NCI-H446 (cell line): ENCODE measurements at places on chromosomes 2 and 18.

DNA sequence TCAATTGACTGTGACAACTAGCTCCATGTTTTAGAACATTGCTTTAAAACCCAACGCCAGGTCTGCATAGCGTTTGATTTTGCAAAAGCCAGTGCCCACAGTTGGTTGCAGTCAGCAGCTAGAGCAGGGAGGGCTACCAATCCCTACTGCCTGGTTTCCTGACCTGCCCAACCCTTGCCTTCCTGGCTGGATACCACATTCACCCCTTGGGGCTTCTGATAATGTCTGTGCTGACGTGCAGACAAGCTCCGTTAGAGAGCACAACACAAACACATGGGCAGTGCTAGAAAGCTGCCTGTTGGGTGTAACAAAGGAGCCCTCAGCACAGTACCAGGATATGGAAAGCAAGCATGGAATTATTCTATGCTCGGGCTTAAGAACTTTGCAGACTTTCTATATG lies 71.4 kb upstream of the THSD7B start:
- DNase-seq: no peak

DNA sequence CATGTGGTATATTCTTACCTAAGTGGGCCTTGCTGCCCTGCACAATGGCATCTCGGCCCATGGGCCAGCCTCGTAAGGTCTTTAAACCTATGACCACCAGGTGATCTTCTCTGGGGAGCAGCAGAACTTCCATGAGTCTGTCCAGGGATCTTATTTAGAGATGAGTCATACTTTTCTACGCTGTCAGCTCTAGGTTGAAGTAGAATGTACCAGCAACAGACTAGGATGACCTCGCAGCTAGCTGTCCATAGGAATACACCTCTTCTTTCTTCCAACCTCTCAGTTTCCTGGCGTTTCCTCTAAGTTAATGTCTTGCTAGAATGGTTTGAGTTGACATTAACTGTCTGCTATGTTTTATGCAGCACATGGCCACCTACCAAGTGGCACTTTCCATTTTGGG lies 15.6 kb upstream of the CXCR4 start:
- no peak for DNase-seq

DNA sequence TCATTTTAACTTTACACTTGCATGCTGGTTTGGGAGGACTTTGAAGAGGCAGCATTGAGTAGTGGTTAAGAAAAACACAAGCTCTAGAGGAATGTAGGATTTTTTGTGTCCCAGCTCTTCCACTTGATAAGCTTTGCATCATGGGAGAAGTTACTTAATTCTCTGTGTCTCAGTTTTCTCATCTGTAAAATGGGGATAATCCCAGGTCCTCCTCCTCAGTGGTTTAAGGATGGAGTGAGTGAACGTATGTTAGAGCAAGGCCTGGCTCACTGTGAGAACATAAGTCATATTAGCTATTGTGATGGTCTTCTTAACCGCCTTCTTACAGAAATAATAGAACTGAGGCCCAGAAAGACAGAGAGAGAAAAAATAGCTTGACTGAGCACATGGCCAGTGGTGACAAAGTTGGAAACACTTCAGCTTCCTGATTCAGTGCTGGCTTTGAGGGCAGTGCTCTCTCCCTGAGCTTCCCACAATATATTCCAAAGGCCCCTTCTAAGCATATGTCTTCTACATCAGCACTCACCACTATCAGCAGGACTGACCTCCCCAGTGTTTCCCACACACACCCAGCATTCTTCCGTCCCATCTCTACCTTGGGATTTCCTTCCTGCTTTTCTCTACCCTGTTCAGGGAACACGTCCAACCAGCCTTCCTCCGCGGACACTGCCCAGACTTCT lies 214.9 kb upstream of the TNP1 start:
- no peak for DNase-seq

GRCh38 chr2:226234187-226234586 lies 565.4 kb downstream of the IRS1 start:
- no peak for DNase-seq

- DNase-seq: no peak
Measured at GRCh38 chr2:174076040-174076439, 110.9 kb upstream of the SP3 start.

DNA sequence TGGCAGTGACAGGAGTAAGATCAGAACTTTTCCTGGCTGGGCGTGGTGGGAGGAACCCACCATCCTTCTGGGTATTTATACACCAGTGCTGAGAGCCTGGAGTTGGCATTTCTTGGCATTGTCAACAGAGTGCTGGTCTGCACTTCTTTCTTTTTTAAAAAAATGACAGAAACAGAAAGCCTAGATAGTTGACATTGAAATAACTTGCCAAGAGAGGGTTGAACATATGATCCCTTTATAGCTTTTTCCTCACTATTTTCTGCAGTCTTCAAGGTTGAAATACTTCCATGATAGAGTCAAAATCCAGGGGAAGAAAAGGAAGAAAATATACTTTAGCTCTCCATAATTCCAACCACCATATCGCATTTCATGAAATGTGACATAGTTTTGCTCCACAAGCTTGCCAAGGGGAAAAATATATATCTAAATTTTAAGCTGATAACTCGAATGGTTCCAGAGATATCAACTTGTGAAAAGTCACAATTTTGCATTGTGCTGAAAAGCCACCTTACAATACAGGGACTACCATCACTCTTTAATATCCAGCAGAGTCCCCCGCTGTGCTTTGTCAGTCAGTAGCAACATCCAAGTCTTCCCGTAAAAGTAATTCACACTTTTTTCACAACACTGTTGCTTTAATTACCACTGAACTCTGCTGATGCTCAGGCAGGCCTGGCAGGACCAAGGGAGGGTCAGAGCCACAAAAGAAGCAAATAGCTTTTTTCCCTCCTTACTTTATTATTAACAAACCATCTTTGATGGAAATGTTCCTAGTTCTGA lies 764.9 kb upstream of the FANCL start:
- DNase-seq: no peak

DNA sequence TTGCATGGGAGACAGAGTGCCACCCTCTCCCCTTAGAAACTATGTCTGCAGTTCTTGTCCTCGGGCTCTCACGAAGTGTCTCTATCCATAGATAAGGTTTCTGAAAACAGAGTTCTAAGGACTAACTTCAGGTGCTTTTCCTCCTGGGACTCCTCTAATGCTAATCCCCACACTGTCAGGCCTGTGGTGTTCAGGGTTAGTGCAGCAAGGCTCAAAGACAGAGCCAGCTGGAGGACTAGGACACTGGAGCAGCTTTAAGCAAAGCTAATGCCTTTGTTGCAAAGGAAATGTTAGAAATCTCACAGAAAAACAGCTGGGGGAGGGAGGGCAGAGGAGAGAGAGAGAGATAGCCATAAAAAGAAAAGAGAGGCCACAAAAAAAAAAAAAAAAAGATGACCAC lies 824.0 kb upstream of the FSHR start:
- DNase-seq: no peak

- DNase-seq: no peak
Measured at GRCh38 chr18:33184175-33184574, 256.3 kb downstream of the CCDC178 start.

DNA sequence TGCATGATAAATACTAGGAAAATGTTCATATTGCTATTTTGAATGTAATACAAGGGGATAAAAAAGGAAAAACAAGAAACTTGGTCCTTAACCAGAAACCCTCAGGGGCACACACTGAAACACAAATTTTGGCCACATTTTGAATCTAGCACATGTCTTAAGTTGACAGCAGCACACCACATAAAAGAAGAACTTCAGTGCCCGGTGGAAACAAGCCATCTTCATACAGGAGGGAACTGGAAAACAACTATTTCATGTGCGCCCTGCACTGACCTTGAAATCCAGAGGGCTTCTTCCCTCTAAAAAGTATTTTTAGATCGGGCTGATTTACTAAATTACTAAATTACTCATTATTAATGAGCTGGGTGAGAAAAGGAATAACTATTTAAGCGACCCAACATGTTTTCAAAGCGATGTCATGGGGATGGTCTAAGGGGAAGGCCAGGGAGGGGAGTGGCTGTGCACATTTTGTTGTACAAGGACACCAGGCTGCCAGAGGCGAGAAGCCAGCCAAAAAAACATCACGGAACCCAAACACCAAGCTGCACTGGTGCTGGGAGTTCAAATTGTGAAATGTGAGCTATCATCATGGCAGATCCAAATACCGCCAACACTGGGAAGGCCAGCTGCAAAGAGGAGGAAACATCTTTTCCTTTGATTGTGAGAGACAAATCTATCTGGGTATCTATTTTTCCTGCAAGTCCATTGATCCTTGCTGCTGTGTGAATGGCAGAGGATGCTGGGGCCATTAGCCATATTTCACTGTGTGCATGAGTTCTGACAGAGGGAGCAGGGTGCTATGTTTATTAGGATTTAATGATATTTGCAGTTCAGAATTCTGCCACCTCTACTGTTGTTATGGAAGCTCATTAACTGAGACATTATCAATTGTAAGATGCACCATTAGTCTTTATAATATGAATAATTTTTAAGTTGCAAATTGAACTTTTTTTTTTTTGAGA lies 150.7 kb upstream of the LMAN1 start:
- DNase-seq: no peak

DNA sequence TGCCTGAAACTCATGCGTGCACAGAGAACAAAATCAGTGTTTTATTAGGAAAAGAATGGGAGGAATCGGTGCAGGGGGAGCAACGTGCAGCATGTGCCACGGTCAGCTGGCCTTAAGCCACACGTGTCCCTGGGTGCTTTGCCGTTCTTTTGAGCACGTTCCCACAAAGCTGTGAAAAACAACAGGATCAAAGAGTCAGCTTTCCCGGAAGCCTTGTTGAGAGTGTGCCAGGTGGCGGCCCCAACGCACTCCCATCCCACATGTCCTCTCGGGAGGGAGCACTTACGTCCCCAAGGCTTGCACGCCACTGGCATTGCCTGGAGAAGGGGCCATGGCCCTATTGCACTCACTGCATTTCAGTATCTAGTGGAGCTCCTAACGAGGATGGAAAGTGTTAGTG lies 511.2 kb downstream of the EIPR1 start:
- peak; percentile 41 for DNase-seq

GRCh38 chr2:222751238-222751637 lies 79.8 kb downstream of the MOGAT1 start:
- DNase-seq: no peak

DNA sequence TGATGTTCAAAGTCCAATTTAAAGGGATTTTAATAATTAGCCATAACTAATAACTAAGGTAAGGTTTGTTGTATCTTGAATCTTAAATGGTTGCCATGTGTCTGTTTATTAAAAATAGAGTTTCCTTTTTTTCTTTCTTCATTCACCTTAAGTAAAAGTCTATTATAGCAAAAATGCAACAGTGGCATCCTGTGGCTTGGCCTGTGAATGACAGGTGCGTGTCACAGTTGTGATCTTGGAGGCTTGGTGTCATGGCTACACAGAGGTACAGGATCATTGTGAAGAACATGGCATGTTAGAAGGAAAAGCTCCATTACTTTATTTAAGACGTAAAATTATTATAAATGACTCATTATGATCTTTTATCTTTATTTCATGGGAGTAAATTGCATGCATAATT lies 246.1 kb downstream of the BCL2 start:
- no peak for DNase-seq

GRCh38 chr2:67164771-67165522 lies 232.2 kb upstream of the ETAA1 start:
- no peak for DNase-seq

GRCh38 chr2:237482485-237482884 lies 4.6 kb upstream of the MLPH start:
- no peak for DNase-seq

- DNase-seq: no peak
Measured at GRCh38 chr2:42125841-42126594, 43.1 kb upstream of the EML4 start.

GRCh38 chr2:63435070-63435469 lies 153.2 kb downstream of the WDPCP start:
- no peak for DNase-seq

- no peak for DNase-seq
Measured at GRCh38 chr18:24987303-24988252, 364.4 kb downstream of the ZNF521 start.

- DNase-seq: no peak
Measured at GRCh38 chr18:55900380-55900779, 312.4 kb upstream of the TCF4 start.

DNA sequence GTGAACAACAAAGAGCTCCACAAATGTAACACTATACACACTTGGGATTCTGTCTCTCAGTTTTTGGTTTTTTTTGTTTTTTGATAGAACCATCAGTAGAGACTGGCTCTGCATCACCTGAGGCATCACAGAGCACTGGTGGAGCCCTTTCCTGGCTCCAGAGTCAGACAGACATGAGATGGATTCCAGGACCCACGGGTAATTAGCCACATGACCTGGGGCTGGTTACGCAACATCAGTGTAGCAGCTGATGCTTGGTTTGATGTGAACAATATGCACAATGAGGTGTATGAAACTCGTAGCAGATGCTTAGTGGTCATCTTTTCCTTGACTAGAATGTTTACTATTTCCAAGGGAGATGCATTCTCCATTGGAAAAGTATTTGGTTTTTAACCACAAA lies 40.7 kb downstream of the CMPK2 start:
- peak; percentile 18 for DNase-seq

GRCh38 chr2:75710220-75710576 lies 517 bp downstream of the GCFC2 start:
- peak; percentile 48 for DNase-seq

GRCh38 chr2:231931481-231931915 lies 5.3 kb upstream of the NPPC start:
- DNase-seq: no peak

- no peak for DNase-seq
Measured at GRCh38 chr2:8525582-8526402, 156.1 kb upstream of the ID2 start.

GRCh38 chr2:177419274-177419673 lies 26.7 kb downstream of the AGPS start:
- DNase-seq: peak; percentile 23

GRCh38 chr2:199467066-199467822 lies 9.5 kb upstream of the SATB2 start:
- no peak for DNase-seq

GRCh38 chr18:50163505-50163904 lies 31.4 kb downstream of the MYO5B start:
- DNase-seq: no peak

DNA sequence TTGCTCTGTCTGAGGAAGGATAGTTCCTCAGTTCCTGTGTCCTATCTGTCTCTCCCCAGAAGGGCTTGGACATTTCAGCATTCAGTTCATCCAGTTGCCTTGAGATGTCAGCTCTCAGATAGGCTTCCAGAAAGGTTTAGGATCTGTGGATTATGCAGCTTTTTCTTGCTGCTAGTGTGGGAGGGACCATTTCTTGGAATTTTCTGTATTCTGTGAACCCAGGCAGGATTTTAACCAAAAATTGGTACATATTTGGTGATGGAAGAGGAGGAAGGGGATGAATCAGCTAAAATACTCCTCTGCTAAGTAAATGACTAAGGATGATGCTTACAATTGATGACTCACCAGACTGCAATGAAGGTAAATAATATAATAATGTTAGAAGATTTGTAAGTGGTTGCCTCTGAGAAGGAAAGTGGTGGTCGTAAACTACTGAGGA lies 58.6 kb upstream of the DOCK10 start:
- no peak for DNase-seq
